ENCODE measurements at places on chromosomes 7 and 10. TPM values are rescaled to one million over a fixed set of nuclear protein-coding genes. Genes with fewer than 3 reads are reported as not detected.

DNA sequence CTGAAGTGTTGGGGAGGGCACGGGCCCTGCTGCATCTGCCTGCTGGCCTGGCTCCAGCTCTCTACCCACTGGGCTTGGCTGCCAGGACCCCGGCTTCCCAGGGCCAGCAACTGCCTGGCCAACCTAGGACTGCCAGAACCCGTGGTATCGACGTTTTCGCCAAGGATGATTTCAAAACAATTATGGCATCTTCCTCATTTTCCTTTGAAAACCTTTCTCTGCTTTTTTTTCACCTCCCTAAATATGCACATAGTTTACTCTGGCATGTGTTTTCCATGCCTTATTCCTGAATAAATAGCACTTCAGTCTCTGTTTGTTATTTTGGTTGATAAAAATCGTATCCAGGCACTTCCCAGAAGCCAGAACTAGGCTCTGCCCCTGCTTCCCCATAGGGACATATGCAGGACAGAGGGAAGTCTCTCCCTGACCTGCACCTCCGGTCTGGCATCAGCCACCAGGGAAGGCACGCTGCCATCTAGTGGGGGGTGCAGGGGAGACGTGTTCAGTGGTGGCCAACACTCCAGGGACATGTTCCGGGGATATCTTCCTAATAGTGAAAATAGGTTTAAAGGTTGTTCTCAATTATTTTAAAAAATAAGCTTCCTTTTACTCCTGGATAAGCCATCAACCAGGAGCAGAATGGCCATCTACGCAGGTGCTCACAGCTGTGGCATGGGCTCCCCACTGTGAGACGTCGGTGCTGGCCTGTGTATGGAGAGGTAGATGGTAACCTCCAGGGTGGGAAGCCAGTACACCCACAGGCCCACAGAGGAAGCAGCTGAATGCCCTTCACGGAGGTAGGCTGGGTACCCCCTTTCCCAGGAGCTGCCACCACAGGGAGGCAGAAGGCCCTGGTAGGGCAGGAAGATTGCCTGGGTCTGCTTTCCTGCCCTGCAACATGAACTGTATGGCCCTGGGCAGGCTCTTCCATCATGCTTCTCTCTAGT lies 30.7 kb upstream of the ANTXRL start:
- DNase-seq = peak; percentile 51

DNA sequence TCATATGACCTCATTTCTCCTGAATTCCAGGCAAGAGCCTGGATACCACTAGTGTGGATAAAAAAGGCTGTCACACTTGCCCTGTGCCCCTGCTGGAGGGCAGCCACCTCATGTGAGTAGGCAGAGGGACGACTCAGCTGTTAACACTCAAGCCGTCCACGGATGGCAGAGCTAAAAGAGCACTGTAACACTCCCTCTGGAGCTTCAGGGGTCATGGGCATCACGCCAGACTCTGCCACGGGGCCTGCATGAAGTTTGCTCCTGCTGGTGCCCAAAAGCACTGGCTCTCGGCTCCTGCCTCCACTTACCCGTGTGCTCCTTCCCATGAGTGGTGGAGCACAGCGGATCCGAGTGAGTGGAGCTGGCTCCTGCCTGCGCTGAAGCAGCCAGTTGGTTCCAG lies 919.8 kb upstream of the C7orf33 start:
- no peak for DNase-seq

DNA sequence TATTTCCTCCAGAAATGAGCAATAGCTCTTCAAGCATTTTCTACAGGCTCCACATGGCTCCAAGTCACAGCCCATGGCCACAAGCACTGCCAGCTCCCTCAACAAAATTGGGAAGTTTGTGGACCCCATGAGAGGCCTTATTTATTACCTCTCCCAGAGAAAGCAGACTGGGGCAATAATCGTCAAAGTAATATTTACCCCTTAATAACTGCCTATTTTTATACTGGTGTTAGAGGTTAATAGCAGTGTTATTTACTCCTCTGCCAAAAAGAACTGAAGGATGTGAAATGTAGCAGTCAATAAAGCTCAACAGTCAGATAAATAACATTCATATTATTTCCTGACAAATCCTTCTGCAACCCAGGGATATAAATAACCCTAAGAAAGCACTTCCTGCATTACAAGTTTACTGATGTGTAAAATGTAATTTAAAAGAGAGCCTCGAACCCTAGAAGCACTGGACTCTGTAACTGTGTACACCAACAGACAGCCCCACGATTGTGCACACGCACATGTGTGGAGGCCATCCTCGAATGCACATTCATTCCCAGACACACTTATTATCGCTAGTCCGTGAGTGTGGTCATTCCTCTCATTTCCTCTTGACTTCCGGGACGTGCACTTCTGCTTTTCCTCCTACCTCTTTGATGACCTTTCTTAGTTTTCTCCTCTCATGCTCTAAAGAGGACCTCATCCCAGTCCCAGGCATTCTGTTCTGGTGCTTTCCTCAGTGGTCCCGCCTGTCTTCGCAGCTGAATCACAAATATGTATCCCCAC lies 157.4 kb downstream of the EVX1 start:
- no peak for DNase-seq

Gene SMO
- not detected for total RNA-seq

DNA sequence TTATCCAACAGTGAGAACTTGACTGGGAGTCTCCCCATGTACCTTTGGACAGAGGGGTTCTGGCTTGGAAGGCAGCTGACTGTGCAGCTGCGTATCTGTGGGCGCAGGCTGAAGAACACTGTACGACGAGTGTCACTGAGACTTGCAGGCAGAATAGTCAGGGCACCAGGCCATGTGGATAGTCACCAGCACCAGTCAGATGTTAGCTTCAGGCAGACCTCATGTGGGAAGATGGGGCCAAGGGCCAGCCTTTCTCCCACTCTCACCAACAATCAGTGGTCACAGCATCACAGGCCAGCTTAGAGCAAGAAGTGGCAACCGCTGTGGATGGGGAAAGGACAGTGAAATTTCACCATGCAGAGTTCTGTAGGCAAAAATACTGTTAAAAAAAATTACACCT lies 43.4 kb upstream of the GJD4 start:
- no peak for DNase-seq

DNA sequence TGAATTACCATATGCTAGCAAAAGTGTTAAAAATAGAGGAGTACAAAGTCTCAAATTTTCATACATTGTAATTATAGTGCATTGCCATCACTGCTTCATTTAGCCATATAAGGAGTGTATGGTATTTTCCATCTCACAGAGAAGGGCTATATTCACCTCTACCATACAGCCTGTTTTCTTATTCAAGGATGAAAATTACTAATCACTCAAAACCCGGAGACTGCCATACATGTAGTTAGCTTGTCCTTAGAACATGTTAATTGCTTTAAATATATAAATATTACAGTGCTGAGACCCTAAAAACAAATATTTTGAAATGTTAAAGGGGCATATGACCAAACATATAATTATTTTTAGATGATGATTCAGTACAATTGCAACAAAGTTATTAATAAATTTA lies 49.4 kb downstream of the CPEB3 start:
- DNase-seq = no peak

Gene HOXA4
- not detected for total RNA-seq

Gene PON1
- not detected for total RNA-seq

Gene GRM3
- not detected for total RNA-seq

Gene NUDT13
- 0.67 TPM for total RNA-seq
